ENCODE measurements at places on chromosomes 5 and 9. TPM values are rescaled to one million over a fixed set of nuclear protein-coding genes. Genes with fewer than 3 reads are reported as not detected.

The ADGRD2 gene
- 0.31 TPM for total RNA-seq

The CSNK1G3 gene
- 32.1 TPM for total RNA-seq

The GM2A gene
- total RNA-seq, result 54.4 TPM

The CCDC192 gene
- total RNA-seq, result 7.8 TPM

The BNC2 gene
- 35.2 TPM for total RNA-seq

The CREBRF gene
- total RNA-seq, result 55.6 TPM

The F2RL1 gene
- total RNA-seq, result 0.68 TPM

The SPATA31E1 gene
- 4.8 TPM for total RNA-seq

The SPINK4 gene
- total RNA-seq, result not detected

The LAMC3 gene
- total RNA-seq, result 136 TPM

The SPATA31A3 gene
- total RNA-seq, result 1.9 TPM

The ECSCR gene
- 2.4 TPM for total RNA-seq

The HTR1A gene
- total RNA-seq, result 0.24 TPM

The CTXN3 gene
- not detected for total RNA-seq

Measured in testis (tissue), 5 donors.